Inflammatory macrophage treated with lipopolysaccharide for 1 hour (primary cell): ENCODE measurements at places on chromosomes 5 and 9.

DNA sequence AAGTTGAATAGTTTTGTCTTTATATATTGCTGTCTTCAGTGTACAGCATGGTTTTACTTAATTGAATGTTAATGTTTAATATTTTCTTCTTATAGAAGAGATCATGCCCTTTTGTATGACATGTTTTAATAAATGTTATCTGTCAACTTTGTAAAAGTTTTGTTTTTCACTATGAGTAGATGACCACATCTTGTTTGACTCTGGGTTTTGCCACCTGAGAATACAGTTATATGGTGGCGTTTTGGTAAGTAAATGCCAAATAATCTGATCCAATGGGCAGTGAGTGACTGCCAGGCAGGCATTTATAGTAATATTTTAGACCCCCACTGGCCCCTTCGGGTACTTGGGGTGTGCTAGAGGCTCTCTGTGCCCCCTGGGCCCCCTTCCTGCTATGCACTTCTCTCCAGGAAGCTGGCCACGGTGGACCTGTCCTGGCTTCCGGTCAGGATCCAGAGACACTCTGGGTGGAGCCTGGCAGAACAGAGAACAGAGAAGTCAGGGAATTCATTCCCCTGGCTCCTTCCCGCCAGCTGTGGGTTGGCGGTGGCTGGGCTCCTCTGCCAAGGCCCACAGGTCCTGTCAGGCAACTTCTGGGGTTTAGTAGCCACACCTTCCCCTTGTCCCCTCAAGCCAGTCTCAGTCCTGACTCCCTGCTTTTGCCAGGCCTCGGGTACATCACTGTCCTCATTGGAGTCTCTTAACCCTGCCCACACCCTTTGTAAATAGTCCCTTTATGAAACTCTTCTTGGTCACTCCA, 22.2 kb upstream of the ZBTB34 start:
- no peak for DNase-seq

DNA sequence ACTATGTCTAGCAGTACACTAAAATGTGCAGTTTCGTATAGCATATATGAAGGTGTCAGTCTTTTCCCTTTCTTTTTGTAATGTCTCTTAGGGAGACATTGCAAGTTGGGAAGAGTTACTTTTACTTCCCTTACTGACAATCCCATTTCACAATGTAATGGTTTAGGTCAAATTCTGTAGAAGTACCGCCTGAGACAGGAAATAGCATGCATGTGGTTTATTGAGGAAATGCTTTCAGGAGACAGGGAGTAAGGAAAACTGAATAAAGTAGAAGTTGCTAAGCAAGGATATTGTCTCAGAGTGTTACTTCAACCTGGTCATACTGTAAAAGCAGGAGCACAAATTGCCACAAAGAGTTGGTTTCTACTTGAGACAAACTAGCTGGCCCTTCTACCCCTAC, 32.1 kb upstream of the MSANTD3 start:
- DNase-seq = peak; percentile 72

DNA sequence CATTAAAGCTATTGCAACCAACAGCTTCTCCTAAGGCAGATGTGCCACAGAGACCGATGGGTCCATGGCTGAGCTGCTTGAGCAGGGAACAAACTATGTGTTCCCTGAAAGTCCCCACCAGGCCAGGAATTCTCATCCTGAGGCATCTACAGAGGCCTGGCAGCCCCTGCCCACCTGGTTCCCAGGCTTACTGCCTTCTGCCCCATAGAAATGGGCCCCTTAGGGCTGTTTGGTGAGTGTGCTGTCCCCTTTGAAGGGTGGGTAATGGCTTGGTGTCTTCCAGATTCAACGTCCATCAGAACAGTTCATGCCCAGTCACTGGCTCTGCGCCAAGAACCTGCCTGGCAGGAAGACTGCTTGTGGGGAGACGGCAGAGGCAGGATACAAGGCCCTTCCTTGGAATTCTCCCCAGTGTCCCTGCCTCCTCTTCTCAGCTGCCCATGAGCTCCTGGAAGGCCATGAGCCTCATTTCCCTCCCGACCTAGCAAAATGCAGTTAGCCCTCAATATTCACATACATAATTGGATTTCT, 3.8 kb upstream of the COL27A1 start:
- no peak for DNase-seq

- no peak for DNase-seq
Observed at GRCh38 chr9:128861501-128861900, 20.2 kb downstream of the KYAT1 start.

- DNase-seq = no peak
Observed at GRCh38 chr5:73387149-73387591, 61.4 kb downstream of the FOXD1 start.

DNA sequence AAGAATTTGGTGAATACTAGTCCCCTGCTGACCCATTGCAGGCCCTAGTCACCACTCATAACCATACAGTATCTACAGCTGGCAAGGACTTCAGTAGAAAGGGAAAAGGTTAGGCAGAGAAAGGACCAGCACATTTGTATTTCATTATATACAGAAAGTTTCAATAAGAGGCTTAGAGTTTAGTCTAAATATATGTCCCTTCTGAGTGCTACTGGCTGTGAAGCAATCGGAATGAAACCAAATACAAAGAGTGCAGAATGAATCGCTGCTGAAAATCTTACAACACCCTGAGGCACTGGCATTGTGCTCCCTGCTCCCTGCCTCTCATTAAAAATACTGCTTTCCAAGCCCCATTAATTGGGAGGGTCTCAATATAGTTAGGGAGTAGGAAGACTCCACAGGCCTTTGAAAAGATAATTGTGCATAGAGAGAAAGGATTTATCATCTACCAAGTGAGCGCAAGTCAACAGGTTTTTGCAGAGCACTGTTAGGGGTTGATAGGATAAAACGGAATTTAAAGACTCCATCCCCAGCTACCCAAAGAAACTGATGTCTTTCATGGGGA, 110.8 kb downstream of the SLC1A3 start:
- no peak for DNase-seq

DNA sequence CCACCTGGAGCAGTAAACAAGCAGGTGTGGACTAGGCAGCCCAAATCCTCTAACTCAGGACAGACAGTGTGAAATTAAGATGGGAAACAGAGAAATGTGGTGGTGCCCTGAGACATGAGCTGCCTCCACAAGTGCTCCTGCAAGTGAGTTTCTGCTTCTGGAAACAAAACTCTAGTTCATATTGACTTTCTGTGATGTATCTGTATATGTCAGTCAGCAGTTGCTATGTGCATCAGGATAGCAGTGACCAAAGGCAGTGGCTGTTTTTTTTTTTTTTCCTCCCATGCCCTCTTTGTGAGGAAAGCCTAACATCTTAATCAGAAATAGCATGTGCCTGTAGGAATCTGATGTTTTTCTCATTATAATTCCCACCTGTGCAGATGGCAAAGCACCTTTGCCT, 318.4 kb upstream of the SEMA6A start:
- no peak for DNase-seq

- DNase-seq = no peak
Observed at GRCh38 chr5:169668732-169669131, 31.7 kb downstream of the DOCK2 start.

GRCh38 chr5:33270671-33271070, 170.1 kb upstream of the TARS1 start:
- no peak for DNase-seq

DNA sequence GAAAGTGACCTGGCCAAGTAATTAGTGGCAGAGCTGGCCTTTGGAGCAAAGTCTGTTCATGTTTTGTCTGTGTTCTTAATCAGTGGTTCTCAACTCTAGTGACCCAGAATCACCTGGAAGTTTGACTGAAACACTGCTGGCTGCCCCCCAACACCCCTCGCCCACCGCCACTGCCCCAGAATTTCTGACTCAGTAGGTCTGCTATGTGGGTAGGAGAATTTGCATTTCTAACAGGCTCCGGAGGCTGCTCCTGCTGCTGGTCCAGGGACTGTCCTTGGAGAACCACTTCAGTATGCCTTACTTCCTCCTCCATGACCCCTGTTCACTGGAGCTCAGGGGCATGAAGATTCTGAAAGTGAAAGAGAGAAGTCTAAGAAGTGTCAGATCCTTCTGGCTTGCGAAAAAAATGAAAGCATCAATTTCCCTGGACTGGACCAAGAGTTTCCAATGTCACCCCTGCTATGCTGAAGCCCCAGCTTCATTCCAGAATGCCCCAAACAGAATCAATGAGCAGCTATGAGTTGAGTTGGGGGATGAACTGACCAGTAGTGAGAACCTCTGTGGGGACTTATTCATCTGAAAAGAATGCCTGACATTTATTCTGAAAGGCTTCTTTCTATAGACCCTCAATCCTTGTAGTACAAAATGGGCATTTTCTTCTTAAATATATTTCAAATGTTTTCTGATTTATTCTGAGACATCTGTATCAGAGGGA, 20.8 kb upstream of the COL15A1 start:
- peak; percentile 73 for DNase-seq

DNA sequence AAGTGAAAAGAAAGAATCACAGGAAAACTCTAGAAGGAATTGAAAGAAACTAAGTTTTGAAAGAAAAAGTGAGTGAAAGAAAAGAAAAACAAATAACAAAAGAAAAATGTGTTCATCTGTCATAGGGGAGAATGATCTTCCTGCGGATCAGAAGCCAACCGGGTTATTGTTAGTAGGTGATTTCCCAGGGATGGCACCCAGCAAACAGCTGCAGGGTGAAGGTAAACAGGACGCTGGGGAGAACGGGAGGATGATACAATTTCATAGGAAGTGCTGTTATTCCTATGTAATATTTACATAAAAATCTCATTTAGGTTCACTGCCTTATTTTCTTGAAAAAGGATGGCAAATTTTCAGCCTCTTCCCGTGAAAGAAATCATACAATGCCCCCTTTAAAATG, 72.4 kb upstream of the LHFPL2 start:
- DNase-seq = no peak

- peak; percentile 61 for DNase-seq
Observed at GRCh38 chr5:133373121-133373870, 239.0 kb downstream of the FSTL4 start.

DNA sequence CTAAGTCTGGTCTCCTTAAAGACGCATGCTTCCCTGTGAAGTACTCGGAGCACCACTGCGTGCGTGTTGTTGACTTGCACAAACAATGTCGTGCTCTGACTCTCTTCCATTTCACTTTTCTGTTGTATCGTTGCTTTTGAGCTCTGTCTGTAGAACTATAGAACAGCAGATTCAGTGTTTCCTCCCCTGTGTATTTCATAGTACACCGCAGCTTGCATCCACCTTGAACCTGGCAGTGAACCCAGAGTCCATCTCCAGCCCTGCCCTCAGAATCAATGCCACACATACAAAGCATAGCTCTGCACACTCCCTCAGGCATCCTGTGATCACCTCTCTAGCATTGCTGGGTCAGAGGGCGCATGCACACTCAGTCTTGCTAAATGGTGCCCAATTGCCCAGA, 37.2 kb upstream of the ADAMTS2 start:
- DNase-seq = no peak

DNA sequence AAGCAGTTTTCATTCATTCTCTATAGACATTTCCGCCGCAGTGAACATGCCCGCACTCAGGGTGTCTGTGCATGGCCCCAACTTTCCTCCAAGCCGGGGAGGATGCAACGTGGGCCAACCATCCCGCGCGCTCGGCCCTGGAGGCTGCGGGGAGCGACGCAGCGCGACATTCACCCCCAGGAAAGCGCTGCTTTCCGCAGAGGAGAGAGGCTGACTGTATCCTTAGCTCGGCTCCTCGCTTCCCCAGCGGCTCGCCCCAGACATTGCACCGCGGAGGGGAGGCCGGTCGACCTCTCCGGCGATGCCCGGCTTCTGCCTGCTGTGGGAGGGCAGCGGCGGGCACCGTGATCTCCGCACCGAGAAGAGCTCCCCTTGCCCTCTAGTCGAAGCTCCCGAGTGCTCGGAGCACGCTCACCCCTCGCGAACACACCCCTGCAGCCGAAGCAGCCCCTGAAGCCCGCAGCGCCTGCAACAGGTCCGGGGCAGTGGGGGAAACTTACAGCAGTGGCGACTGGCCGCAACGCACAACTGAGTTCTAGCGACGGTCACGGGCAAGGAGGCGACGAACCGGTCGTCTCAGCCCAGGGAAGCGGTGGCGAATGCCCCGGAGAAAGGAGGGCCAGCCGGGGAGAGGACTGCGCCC, 600 bp downstream of the ENC1 start:
- peak; percentile 57 for DNase-seq

DNA sequence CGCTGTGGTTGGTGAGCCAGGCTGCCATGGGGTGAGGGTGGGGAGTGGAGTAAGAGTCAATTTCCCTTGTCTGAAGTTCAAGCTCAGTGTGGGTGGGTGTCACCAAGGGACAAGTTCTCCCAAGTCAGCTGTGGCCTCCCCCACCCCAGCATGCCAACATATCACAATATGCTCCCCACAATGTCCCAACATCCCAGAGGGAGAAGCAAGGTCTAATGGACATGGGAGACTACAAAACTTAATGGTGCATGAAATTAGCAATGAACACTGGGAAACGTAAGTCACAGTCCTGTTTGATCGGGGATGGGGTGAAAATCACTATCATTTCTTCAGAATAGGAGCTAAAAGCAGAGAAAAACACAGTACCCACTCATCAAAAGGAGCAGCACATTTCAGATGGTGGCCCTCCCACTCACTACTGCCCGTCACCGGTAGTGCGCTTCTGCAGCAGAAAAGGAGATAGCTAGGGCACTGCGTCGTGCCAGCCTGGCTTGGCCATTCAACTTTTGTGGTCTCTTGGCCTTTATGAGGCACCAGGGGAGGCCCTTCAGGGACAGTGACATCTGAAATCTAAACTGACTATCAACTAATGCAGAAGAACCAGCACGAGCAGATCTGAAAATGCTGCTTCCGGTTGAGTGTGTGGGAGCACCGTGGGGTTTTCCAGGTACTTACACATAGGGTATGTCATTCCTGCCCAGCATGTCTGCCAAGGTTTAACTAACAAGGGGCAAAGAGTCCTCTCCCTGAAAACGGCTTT, 20.5 kb upstream of the NDFIP1 start:
- peak; percentile 49 for DNase-seq

GRCh38 chr5:154335065-154335448, 110.7 kb upstream of the SAP30L start:
- DNase-seq = no peak

DNA sequence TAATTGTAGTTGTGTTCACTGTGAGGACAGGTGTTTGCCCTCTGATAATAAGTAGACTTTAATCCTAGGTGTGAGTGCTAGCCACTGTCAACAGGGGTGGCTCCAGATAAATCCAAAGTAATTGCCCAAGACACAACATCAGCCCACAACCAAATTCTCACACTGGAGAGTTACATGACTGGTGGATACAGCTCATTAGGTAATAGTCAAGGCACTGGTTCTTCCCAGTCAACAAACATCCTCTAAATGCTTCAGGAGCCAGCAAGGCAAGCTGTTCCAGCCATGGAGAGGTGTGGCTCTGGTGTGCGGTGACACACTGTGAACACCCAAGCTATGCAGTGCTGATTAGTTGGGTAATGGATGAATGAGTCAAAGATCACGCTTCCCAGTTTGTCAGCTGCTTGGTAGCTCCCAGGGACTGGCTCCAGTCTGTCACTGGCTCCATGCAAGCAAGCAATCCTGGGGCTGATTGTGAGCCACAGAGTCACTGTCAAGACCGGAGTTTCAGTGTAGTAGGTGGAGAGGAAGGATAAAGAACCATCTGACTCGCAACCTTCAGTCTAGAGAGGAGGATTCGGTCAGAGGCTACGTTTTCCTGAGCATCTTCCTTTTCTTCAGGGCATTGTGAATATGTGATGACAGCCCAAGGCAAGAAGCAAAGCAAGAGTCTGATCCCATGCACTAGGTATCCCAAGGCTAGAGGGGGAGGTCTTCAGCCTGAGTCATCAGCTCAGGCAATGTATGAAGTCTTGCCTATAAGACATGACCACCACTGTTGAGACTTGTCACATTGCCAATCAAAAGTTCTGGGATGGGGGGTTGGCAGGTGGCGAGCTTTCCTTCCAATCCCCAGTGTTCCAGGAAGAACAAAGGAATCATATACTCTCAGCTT, 63.1 kb downstream of the UGCG start:
- peak; percentile 100 for DNase-seq
